Gastrocnemius medialis (tissue), 4 donors: ENCODE measurements at places on chromosomes 2 and 18.
A peak's percentile ranks its signal among the peaks of the same experiment; 100 is the strongest.

- DNase-seq: no peak
Measured at GRCh38 chr2:221103930-221104329, 468.2 kb downstream of the EPHA4 start.

DNA sequence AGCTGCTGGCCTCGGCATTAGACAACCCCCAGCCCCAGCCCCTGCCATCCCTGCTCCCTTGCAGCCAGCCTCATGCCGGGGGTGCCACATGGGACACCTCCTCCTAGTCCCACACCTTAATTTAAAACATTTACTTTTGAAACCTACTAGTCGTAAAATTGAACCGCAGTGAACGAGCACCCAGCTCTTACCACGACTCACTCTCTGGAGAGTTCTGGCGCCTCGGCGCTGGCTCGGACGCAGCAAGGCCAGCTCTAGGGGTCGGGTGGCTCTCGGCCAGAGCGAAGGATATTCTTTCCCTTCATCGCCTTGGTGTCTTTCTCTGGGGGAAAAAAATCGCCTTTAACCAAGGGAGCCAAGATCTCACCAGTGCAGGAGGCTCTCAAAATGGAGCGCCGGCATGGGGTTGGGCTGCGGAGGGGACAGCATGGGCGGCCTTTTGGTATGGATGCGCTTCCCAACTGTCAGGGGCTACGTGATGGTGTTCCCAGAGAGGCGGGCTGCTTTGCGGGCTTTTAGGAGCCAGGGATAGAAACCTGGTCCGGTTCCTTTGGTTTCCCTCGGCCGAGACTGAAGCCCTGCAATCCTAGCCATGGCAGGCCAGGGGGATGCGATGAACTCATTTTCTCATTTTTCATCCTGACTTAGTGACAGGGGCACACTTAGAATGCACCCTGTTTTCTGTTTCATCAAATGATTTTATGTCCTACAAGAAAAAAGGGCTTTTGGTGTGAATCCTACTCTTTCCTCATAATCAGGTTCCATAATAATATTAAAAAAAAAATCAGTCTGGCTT is 2.0 kb downstream of the HPCAL1 start:
- no peak for DNase-seq

DNA sequence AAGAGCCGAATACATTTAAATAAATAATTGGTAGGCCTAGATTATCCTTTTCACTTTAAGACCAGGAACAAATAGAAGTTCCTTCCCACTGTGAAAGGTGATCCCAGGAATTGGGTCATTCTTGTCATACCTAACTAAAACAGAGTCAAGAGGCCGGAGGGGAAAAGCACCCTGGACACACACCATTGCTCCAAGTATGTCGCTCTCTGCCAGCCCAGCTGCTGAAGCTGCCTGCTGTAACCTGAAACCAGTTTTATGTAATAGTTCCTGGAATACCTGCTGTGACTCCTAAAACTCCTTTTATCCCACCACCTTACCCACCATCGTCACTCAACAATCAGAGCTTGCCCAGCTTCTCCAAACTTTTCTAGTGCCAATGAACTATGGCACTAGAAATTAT is 217.1 kb downstream of the PTPRM start:
- DNase-seq: no peak

DNA sequence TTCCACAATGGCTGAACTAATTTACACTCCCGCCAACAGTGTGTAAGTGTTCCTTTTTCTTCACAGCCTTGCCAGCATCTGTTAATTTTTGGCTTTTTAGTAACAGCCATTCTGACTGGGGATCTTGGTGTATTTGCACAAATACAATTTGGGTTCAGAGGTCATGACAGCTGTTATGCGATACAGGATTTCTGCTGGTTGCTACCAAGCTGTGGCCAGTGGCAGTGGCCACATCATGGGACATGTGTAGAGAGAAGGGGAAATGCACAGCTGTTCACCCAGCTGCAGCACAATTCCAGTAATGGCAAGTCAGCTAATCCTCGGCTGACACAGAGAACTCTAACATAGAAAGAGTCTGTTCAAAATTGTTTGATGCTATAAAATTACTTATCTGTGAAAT is 21.0 kb upstream of the SELENOI start:
- no peak for DNase-seq

DNA sequence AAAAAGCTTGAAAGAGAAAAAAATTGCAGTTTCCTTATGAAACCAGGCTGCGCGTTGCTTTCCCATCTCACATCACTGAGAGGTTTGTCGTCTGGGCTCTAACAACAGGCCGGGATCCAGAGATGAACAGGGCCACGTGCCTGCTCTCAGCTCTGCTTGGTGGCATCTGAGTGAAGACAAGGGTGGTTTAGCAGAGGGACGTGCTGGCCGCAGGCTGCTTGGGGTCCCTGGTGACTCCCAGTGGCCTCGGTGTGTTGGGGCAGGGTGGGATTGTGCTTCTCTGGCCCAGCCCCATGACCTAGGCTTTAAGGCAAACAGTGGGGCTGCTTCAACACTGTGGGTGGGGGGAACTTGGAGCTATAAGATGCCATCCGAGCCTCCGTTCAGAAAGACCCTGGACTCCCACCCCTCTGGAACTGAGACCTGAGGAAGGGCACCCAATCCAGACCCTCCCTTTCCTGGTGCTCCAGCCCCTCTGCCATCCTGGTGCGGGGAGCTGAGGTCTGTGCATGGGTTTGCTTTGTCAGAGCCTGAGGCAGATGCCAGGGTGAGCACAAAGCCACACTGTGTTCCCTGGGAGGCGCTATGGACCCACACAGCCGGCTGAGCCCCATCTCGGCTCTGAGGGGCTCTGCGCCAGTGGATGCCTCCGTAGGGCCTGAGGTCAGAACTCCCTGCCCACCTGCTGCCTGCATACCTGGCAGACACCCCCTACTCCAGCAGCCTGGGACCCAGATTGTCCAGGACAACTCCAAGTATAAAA is 18.4 kb upstream of the HPCAL1 start:
- no peak for DNase-seq

DNA sequence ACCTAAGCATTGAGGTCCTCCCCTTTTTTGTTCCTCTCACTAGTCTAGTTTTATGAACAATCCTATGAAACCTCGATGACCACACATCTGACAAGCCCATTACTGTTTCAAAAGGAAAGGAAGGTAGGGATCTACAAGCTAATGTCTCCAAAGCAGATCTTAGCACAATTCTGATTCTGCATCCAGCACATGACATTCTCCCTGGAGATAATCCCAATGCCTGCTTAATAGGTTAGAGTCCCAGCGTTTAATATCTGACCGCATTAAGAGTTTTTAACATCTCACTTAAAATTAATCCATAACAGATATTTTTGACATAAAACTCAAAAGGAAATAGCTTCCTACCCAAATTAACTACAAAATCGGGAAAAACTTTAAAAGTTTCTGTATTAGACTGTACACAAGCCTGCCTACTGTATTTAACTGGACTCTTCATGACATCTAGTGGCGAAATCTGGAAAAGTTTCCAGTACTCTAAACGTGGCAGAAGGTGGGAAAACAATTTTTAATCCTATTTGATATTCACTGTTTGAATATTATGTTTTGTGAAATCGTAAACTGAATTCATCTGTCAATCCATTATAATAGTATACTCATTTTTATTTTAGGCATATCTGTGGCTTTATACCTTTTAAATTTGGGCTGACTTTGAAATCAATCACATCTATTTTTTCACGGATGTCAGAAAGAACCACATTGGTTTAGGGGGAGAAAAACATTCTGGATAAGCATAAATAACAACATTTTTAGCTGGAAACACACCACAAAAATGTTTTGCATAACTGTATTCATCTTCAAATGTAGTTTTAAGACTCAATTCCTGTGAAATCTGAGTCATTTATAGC is 62.4 kb downstream of the TXNL1 start:
- no peak for DNase-seq

DNA sequence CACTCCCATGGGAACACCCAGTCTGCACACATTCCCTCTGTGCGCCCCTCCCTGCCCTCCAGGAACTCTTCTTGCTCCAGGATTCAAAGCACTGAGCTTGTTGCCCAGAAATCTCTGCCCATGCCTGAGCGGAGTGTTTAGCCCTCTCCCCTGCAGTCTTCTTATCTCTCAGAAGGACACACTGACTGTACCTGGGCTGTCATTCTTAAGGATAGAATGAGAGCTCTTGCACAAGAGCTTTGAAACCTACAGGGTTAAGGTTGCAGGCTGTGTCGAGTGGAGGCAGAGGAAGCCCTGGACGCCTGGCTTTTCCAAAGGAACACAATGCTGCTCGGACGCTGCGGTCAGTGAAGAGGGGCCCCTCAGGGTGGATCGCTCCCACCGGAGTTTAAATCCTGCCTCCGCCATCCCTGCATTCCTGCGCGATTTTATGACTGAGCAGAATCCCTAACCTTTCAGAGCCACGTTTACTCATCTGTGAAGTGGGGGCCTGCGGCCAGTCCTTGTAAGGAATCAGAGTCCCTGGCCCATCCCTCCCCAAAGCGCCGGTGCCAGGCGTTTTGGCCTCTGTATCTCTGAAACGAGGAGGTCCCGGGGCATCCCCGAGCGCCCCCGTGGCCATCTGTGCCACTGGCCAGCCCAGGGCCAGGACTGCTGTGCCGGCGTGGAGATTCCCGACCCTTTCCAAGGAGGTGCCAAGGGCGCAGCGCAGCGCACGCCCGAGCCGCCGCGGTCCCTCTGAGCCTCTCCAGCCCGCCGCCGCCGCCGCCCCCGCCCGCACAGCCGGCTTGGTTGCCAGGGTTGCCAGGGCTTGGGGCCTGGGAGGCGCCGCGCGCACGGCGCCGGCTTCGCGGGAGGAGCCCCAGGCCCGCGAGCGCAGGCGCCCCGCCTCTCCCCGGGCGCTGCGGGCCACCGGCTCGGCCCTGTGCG is 58.9 kb downstream of the FAM168B start:
- DNase-seq: no peak

GRCh38 chr18:12598181-12598930 is 59.6 kb downstream of the SPIRE1 start:
- DNase-seq: no peak

DNA sequence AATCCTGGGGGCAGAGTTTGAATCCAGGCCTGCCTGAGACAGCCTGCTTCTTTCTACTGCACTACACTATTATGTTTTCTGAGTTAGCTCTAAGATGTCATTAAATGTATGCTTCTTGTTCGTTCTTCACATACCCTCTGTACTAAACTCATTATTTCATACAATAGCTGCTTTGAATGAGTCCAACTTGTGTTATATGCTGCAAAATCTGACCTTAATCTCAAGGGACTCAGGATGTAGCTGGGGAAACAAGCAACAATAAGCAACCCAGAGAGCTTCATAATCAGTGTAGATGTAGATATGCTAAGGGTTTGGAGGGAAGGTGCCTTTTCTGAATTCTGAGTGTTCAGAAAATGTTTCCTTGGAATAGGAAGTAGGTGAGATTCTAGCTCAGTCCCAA is 14.4 kb downstream of the FMNL2 start:
- DNase-seq: no peak

- peak; percentile 20 for DNase-seq
Measured at GRCh38 chr2:29519338-29519925, 402.0 kb downstream of the ALK start.

- no peak for DNase-seq
Measured at GRCh38 chr2:136436936-136437335, 319.0 kb upstream of the CXCR4 start.

GRCh38 chr2:143901185-143901842 is 618.6 kb downstream of the ZEB2 start:
- DNase-seq: no peak

DNA sequence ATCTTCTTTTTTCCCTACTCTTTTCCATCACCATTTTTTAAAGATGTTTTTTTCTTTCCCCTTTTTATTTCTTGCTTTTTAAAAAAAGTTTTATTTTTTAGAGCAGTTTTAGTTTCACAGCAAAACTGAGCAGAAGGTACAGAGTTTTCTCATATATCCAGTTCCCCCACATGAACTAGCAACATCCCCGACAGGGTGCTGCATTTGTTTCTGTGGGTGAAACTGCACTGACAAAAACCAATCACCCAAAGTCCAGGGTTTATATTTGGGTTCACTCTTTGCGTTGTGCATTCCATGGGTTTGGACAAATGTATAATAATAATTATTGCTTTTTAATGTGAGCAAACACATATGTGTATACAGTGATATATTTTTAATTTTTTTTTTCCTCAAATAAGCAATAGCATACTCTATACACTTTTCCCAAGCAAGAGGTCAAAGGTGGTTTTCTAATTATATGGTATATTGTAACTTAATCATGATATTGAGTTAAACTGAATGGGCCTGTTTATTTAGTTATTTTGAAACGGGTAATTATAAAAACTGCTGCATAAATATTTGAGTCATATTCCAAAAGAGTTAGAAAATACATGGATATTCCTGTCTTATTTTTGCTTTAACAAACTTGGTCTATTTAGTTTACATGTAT is 50.3 kb downstream of the NCK2 start:
- no peak for DNase-seq

DNA sequence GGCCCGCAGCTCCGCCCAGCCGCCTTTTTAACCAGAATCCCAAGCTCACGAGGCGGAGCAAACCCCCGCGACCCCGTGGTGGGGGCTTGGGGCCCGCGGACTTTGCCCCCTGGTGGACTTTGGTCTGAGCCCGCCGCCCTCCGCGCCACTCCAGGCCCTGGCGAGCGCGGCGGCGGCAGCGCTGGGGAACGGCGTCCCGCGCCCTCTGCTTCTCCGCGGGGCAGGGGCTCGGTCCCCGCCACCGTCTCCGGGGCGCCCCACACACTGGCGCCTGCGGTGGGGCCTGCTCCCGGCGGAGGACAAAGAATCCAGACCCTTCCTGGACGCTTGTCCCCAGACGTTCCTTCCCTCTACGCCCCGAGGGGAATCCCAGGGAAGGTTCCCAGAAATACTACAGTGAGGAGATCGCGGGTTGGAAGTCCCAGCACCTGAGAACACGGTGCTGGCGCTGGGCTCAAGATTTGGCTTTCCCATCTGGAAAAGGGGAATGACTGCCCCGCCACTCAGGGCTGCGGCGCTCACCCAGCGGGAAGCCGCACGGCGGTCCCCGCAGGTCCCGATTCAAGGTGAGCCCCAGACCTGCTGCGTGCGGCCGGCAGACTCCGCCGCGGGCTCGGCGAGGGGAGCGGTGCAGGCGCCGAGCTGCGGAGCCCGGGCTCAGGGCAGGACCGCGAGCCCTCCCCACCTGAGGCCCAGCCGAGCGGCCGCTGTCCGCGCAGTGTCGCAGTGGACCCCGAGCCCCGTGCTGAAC is at the start of gene HAAO:
Gene HAAO (minus strand): TSS at position 1 of the 751 bp plus-strand sequence. CDS start 47 bp downstream, outside the sequence.
- DNase-seq: no peak

DNA sequence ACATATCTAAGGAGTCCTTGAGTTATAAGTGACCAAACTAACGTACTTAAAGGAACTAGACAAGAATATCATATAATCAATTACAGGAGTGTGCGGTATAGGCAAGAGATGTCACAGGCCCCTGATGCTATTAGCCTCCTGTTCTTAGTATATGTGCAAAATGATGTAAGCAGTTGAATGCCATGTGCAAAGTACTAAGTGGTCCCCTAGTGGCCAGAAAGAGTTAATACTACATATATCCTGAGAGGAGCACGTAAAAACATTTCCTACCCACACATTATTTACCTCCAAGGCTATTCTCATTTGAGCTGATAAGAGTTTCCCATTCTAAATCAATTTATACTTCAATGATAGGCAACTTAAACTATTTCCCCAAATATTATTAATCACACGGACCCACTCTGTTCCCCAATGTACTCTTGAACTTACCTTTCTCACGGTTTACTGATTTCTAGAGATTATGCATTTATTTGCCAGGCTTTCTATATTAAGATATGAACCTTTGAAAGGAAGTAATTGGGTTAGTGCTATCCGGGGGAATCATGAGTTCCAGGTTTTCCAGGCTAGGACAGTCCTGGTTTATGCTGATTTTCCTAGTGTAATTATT is 158.0 kb upstream of the KLHL14 start:
- no peak for DNase-seq

- no peak for DNase-seq
Measured at GRCh38 chr18:64639536-64639935, 490.6 kb upstream of the LINC00305 start.
